ENCODE measurements at places on chromosomes 11 and 22.

DNA sequence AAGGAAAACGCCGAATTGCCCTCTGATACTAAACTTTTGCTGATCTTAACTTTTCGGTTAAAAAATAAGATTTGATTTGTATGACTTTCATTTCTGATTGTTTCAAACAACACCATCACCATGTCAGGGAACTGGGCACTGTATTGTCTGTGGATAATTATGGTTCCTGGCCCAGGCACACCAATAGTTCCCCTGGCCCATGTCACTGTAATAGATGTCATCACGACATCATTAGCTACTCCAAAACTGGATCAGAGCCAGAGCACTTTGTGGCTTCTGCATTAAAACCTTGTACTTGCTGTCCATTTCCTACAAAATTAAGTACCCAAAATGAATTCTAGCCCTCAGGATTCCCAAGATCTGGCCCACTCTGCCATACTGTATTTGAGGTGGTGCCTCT is 119.5 kb upstream of the NARS2 start:
- no peak for DNase-seq

DNA sequence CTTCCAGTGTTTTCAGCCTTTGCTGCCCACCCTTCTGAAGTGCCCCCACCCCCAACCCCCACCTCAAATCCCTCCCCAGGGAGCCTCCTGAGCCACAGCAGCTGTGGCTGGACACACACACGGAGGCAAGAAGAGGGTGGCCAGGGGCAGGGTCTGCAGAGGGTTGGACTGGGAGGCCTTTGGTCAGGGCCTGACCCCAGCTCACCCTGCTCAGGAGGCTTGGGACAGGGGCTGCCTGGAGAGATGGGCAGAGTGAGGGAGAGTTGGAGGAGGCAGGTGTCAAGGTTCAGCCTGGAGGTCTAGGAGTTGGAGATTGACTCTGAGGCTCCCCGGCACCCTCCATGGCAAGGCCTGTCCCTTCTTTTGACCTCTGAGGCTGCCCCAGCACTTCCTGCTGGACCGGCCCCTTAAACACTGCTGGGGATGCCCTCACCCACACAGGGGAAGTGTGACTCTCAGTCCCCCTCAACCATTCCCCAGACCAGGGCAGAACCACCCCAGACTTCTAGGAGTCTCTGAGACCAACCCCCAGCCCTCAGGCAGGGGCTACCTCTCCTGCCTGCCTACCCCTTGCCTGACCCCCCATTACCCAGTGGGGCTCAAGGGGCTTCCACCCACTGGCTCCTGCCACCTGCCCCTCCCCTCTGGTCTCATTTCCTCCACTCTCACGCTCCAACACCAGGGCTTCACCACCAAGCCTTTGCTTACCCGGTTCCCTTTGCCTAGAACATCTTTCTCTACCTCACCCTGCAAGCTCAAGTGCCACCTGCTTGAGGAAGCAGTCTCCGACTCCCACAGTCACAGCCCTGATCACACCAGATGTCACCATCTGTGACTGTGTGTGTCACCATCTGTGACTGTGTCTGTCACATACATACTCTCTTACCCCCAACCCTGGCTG is 8.6 kb downstream of the ARAP1 start:
- DNase-seq: no peak

- no peak for DNase-seq
Observed at GRCh38 chr11:81874635-81875034, 859.0 kb downstream of the FAM181B start.

DNA sequence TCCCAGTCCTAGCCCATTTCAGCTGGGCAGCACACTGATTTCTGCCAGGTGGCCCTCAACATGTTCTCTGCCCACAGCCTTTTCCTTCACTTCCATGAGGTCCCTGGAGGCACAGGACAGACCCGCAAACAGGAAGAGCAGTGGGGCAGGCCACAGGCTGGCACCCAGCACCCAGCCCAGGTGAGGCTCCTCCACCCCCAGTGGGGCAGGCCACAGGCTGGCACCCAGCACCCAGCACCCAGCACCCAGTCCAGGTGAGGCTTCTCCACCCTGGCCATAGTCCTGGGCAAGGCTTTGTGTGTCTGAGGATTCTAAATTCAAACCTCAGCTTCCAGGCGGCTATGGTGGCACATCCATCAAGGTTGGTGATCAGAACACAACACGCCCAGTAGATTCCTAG is 1413.0 kb downstream of the BRD1 start:
- DNase-seq: no peak

DNA sequence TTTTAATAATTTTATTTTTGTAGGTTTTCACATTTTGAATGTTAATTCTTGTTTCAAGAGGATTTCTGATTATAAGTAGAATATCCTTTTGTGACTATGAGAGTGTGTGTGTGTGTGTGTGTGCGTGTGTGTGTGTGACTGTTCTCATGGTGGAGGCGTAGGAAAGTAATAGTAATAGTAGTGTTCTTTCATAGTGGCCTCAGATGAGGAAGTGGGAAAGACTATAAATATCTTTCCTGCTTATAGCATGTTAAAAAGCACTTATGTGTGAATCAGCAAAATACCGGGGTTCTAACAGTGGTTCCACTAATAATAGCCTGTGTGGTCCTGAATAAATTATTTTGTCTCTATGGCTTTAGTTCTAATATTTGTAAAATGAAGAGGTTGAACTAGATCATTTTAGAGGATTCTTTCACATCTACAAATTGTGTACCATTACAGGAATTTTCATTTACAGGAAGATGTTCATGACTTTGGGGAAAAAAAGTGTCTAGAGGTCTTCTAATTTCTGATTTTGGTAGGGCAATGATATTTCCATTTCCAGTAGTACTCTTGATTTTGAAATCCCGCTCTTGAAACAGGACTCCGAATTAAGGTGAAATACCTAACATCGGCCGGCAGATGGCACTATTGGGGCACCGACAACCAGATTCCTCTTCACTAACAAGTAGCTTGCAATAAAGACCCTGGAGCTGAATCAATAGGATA is 29.9 kb upstream of the OR10G7 start:
- DNase-seq: peak; percentile 58

DNA sequence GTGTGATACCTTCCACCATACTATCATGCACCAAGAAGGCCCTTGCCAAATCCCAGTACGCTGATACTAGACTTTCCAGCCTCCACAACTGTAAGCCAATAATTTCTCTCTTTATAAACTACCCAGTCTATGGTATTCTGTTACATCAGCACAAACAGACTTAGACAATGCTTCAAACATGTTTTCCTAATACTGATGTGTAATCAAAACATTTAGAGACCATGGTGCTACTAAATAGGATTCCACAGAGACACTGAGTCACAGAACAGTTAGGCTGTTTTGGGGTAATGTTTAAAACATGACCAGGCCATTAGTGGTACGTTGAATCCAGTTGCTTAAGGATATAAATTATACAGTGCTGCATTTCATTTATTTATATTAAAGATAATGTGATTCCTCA is 103.7 kb downstream of the PICALM start:
- DNase-seq: no peak

DNA sequence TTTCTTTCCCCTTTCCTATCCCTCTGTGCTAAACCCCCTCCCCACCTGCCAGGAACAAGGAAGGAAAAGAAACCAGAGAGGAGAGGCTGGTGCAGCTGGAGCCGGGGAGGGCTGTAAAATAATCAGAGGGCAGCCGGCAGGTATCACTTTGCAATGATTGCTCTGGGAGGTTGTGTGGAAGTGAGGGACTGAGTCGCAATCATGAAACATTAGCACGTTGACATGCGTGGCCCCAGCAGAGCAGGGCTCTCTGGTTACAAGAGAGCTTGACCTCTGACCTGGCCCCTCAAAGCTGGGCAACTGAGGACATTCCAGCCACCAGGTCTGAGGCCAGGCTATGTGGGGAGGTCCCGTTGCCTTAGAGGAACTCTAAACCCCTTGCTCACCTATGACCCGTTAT is 170.8 kb upstream of the BDNF start:
- DNase-seq: no peak

DNA sequence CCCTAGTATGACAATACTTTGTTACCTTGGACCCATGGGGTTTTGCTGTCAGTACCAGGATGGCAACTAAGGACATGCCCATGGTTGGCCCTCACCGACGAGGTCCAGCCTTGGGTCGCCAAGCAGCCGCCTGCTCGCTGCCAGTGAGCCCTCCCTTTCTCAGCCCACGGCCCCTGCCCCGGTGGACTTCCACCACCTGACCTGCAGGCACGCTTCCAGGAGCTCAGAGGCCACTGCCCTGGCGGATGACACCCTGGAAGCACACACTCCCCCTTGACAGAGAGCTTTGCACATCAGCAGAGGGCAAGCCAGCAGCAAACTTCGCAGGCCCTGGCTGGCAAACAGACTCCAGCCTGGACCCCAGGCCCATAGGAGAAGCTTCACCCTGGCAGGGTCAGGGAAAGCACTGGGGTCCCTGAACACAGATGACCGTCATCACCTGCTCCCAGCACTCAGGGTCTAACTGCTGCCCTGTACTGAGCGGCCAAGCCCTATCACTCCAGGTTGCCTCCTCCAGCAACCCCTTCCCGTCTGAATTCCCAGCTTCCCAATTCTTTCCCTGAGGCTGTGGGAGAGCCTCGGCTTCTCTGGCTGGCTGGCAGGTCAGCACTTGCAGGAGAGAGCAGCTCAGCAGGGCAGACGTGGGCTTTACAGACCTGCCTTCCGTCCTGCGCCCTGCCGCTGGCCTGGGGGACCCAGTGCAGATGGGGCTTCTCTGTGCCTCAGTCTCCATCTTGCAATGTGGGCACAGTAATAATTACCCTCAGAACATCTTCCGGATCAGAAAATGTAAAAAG is 2.7 kb upstream of the PPARA start:
- no peak for DNase-seq

GRCh38 chr11:46678741-46679130 is 21.7 kb downstream of the ARHGAP1 start:
- DNase-seq: no peak

DNA sequence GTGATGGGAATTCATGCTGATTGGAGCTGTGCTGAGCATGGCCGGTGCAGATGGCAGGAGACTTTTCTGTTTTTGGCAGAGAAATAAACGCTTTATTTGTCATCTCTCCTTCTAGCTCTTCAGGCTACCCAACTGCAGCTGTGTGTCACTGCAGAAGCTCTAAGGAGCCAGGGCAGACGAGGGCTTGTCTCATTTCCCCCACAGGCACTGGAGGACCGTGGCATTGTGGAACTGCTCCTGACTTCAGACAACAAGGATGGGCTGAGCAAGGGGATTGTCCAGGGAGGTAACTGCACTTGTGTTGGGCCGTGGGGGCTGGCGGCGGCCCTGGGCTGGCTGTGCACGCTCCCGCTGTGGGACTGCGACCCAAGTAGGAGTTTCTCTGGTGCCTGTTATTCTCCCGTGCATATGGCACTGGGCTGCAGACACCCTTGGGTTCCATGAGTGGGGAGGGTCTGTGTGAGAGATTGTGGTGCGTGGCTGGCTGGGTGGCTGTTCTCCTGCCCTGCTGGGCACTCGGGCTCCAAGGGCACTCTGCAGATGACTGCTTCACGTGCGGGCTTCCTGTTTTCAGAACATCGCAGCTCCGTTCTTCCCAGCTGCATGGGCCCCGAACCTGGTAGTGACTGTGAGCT is 27.2 kb downstream of the GLB1L2 start:
- no peak for DNase-seq

DNA sequence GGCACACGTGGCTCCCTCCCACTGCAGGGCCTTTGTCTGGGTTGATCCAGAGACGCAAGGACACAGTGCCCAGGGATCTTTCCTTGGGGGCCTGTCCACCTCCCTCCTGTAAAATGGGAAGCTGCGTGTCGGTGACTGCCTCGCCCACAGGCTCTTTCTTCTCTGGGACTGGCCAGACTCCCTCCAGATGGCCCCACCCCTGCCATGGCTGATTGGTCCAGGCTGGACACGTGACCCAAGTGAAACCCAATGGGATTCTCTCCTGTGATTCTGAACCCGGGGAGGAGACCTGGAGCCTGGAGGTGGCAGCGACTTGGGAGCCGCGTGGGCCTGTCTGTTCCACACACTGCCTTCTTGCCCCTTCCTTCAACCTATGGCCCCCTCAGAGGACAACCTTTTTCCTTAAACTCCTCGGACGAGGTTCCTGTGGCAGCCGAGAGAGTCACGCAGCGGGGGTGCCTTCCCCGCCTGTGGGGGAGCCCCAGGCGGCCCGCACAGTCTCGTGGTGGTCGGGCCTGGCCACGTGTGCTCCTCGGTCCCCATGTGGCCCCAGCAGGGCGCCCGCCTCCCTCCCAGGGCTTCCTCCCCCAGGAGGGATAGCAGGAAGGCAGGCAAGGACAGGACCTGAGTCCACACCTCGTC is 12.4 kb upstream of the MPPED1 start:
- no peak for DNase-seq

DNA sequence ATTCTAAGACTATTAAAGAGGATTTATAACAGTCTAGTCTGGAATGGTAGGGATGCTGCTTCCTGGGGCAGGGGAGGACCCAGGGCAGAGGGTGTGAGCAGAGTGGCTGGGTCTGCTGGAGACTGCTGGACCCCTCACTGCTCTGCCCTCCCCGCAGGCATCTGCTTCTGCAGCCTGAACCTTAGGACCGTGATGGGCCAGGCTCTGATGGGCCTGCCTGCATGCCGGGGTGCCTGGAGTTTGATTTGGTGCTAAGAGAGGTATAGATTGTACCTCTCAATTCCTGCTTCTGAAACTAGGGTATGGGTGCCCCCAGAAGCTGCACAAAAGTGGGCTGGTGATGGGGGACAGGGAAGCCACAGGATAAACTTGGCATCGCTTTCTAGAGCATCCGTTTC is 54.9 kb downstream of the CD82 start:
- DNase-seq: no peak

DNA sequence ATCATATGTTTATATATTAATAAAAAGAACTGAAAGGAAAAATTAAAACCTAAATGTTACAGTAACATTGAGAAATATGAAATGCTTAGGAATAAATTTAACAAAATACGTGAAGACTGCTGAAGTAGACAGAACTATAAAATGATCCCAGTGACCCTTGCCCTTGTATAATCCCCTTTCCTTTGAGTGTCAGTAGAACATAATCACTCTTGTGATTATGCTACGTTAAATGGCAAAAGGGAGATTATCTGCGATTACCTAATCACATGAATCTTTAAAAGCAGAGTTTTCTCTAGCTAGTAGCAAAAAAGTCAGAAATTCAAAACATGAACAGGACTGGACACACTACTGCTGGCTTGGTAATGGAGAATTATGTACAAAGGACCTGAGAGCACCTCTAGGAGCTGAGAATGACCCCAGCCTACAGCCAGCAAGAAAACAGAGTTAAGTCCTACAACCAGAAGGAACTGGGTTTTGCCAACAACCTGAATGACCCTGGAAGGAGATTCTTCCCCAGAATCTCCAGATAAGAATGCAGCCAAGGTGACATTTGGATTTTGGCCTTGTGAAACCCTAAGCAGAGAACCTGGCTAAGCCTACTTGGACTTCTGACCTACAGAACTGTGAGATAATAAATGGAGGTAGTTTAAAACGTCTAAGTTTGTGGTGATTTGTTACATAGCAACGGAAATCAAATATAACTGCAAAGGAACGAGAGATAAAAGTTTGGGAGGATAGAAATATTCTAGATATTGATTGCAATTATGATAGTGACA is 157.2 kb downstream of the ATG16L2 start:
- no peak for DNase-seq

- no peak for DNase-seq
Observed at GRCh38 chr11:95699631-95700470, 89.7 kb downstream of the FAM76B start.

- peak; percentile 38 for DNase-seq
Observed at GRCh38 chr22:39343259-39344045, 6.3 kb upstream of the SYNGR1 start.

GRCh38 chr11:96188243-96189006 is 154.6 kb downstream of the MAML2 start:
- DNase-seq: no peak
